Central memory CD8-positive, alpha-beta T cell (primary cell): ENCODE measurements at places on chromosomes 12 and 14.

GRCh38 chr14:32349322-32349721 lies 20.2 kb downstream of the AKAP6 start:
- DNase-seq, result no peak

- no peak for DNase-seq
These were observed 11.6 kb downstream of the RMST start for GRCh38 chr12:97474161-97474560.

GRCh38 chr14:104678346-104678745 lies 11.1 kb upstream of the INF2 start:
- no peak for DNase-seq

DNA sequence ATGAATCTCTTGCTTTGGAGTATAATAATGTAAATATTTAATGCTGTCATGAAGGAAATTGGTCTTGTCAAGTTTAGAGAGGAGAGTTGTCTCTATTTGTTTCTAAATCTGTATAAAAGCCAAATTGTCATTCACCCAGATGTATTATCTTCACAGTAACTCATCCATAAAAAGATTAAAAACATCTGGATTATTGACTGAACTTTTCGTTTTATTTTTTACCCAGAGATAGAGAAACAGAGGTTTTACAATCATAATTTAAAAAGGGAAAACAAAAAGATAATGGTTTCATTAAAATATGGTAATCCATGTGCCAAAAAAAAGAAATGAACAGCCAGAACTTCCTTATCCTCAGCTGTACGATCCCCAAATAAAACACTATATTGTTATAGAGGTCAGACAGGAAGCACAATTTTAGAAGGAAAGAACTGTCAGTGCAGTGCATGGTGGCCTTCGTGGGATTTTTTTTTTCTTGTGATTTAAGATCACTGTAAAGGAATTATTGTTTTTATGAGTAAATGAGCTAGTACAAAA lies 125.9 kb downstream of the ACSS3 start:
- no peak for DNase-seq

GRCh38 chr12:89927226-89927698 lies 218.6 kb upstream of the ATP2B1 start:
- DNase-seq, result no peak

DNA sequence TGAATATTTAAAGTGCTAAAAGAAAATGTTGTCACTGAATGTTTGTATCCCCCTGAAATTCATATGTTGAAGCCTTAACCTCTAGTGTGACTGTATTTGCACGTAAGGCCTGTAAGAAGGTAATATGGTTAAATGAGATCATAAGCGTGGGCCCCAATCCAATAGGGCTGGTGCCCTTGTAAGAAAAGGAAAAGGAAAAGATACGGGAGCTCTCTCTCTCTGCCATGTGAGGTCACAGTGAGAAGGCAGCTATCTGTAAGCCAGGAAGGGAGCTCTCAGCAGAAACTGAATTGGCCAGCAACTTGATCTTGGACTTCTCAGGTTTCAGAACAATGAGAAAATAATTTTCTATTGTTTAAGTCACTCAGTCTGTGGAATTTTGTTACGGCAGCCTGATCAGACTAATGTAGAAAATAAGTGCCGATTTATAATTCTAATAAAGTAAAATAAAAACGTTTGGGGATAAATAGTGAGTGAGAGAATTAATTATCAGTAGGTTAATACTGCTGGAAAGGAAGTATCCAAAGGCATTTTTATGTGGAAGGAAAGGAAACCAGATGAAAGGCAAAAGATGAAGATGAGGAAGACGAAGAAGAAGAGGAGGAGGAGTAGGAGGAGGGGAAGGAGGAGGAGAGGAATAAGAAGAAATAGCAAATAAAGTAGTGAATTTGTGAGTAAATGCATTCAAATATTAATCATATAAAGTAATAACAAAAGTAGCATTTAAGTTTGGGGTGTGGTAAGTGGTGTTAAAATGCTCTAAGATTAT lies 188.5 kb upstream of the KRR1 start:
- DNase-seq, result no peak

DNA sequence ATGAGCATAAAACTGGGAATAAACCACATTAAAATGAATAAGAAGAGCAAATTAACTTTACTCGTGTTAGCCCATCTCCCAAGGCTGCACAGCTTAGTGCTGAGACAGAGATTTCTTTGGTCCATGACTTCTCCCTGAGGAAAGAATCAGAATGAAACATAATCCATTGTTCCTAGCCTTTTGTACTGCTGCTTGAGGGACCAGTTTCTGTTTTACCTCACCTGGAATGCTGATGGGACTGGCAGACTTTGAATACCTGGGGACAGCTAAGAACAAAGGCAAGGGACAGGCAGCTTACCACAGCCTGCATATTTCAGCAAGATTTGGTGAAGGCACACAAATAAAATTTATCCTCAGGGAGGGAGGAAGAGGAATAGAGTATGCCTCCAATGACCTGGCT lies 401.6 kb downstream of the CCDC91 start:
- no peak for DNase-seq

DNA sequence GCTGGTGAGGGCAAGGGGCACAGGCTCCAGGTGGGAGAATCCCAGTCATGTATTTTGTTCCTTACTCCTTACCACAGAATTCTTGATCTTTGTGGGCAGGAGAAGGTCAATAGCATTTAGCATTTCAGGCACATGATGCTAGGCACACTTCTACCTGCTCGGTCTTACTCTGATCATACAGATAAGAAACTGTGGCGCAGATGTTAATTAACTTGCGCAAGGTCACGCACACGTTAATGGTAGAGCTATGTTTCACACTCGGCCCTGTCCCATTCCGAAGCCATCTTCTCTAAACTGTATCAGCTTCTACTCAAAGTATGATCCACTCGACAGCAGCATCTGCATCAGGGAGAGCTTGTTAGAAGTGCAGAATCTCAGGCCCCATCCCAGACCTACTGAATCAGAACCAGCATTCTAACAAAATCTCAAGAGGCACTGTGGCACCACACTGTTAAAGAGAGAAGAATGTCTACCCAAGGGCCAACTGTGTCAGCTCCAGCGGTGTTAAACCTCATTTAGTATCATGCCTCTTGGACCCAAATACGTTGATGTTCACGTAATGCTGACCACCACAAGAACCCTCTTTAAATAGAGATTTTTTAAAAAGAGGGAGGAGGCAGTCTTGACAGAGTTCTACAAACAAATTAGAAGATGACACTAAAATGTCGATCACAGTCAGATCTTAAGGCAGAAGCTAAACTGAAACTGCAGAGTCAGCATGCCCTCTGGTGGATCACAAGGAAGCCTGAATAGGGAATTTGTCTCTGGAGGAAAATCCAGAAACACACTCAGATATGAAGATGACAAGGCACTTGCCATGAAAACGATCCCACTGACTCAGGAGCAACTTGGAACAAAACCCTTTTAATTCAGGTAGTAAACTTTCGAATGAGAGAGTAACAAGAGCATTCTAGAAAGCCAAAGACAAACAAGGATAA lies 7.3 kb downstream of the STXBP6 start:
- no peak for DNase-seq

GRCh38 chr12:86551146-86551571 lies 295.0 kb upstream of the MGAT4C start:
- no peak for DNase-seq

DNA sequence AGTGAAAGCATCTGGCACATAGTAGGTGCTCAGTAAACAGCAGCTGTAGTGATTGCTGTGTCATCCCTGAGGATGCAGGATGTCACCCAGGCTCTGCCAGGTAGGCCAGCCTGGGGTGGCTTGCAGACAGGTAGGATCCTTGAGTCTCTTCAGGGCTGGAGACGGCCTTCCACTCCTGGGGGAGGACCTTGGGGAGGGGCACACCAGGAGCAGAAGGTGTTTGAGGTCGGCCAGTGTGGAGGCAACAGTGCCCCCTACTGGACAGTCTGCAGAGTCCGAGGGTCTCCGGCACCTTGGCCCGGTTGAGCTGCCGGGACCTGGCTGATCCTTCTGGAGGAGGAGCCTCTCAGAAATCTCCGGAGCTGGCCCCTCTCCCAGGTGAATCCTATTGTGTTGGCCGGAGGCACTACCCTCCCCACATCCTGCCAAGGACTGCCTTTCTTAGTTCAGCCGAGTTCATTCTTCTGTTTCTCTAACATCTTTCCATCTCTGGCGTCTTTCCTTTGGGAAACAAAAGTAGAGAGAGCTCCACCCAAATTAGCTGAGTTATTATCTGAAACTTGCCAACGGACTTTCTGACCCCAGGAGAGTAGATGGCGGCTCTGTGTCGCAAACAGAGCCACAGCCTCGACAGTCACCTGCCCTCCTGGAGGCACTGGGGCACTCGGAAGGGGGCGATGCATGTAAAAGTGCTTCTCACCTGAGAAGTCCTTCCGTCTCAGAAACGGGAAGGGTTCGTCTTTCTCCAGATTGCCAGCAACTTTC lies 41.8 kb upstream of the CLMN start:
- DNase-seq, result no peak

DNA sequence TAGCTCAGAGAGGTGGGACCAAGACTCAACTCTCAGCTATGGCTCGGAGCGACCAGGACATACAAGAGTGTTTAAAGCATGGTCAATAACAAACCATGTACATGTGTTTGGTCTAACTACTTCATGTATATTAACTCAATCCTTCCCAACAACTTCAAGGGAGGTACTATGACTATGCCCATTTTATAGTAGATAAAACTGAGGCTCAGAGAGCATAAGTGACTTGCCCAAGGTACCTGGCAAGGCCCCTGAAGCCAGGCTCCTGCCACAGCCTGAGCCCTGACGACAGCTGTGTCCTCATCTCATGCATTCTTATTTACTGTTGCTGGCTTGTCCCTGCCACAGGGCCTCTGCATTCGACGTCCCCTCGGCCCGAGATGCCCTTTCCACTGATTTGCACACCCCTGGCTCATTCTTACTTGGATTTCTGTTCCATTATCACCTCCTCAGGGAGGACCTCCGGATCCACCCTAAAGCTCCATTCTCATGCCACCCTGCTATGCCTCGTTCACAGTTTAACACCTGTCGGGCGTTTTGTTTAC lies 2.6 kb downstream of the TESC start:
- DNase-seq, result no peak

DNA sequence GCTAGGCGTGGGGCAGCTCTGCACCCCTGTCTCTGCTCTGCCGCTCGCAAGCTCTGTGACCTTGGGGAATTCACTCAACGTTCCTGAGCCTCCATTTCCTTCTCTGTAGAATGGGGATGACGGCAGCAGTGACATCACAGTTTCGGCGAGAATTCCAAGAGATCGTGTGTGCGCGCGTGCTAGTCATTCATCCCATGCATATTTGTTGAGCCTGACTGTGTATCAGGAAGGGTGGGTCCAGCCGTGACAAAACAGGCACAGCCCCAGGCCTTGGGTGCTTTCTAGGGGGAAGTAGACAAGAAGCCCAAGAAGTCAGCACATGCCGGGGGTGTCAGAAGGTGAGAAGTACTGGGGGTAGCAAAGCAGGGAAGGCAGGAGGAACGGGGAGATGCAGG lies 145.6 kb upstream of the NCOR2 start:
- DNase-seq, result no peak

GRCh38 chr12:52698651-52699340 lies 4.5 kb downstream of the KRT77 start:
- DNase-seq, result no peak

GRCh38 chr12:65082406-65082805 lies 38.7 kb downstream of the WIF1 start:
- DNase-seq, result no peak

DNA sequence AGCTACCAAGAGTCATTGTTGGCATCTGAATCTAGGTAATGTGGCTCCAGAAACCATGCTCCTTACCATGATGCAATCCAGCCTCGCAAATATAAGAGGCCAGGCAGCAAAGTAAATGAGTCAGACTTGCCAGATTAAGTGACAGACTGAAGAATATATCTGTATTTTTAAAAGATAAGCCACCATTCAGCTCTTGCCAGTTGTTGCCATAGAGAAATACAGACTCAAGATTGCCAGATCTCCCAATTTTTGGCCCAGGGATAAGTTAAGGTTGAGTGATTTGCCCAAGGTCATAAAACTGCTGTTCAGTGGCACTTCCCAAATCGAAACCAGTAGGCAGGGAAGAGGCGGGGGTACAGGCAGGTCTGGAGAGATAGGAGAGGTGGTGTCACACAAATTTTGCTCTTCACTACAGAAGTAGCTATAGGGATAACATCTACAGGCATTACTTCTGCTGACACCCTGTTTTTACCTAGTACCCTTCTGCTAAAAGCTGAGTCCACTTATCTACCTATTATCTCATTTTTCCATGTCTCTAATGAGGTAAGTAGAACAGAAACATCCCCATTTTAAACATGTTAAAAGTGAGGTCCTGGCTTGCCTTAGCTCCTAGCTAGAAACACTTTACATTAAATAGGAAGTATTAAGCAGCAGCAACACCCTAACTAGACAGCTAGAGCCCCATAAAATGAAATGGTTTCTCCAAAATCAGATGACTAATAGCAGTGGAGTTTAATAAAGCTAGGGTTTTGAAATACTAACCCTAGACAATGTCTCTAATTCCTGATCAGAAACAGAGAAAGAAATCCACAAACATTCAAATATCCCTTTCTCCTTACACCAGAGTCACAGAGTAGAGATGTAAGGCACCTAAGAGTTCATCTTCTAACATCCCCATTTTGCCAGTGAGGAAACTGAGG lies 19.5 kb downstream of the DCAF5 start:
- DNase-seq, result no peak

GRCh38 chr12:56596815-56597214 lies 33.3 kb downstream of the BAZ2A start:
- no peak for DNase-seq

DNA sequence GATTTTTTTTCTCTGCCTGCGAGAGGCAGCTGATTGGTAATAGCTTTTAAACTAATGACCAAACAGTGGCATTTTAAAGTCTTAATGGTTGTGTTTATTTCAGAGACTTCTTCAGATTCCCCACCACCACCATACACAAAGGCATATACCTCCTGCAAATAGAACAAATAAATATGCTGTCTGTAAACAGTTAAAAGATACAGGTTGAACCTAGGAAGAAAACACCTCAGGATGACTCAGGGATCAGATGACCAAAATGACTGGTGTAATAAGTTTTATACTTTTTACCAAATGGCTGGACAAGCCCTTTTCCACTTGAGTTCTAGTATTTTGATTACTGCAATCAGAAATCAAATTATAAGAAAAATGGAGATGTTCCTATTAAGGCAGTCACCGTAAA lies 364.1 kb downstream of the PAWR start:
- no peak for DNase-seq

DNA sequence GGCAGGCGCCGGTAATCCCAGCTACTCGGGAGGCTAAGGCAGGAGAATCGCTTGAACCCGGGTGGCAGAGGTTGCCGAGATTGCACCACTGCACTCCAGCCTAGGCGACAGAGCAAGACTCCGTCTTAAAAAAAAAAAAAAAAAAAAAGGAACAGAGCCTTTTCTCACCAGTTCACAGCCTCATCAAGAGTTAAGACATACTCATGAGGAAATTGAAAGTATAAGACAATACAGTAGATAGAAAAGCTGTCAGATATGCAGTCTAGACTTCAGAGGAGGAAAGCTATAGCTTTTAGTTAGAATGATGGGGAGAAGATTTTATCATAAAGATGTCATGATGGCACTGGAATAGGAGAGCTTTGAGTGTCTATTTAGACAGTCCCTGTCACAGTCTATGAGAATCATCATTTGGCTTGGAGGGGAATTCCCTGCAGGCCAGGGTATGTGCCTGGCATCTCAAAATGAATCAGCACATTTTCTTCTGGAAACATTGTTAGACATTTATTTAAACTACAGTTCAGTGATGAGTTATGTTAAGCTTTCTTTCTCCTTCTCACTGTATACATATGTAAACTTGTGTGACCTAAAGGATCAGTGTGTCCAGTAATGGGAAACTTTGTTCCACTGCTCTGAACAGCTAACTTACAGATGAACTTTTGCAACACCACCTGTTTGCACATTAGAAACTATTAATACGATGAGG lies 2.9 kb upstream of the RAB35 start:
- no peak for DNase-seq
